ENCODE measurements at places on chromosomes 4 and X.

DNA sequence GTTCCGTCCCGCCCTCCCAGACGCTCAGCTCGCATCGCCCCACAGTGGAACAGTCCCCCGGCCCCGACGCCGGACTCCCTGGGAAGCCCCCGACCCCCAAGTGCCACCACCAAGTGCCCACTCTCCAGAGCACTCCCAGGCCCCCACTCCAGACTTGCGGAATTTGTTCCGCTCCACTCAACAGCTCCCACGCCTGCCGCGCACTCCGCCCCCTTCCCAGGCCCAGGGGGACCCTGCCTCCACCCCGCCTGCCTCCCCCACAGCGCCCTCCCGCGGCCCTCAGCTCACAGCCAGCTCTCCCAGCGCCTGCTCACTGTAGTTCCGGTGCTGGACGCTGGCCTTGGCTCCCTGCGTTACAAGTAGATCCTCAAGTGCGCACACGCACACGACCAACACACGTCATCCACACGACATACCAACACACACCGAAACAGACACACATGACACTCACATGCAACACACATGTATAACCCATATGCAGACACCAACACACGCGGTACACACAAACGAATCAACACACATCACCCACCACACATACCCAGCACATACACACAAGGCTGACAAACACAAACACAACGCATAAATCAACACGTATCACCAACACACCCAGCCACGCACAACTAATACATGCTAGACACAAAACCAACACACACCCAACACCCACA, 8.0 kb downstream of the MSX1 start:
- no peak for DNase-seq

- no peak for DNase-seq
These were observed 2.6 kb downstream of the FLNA start for GRCh38 chrX:154371789-154372300.

DNA sequence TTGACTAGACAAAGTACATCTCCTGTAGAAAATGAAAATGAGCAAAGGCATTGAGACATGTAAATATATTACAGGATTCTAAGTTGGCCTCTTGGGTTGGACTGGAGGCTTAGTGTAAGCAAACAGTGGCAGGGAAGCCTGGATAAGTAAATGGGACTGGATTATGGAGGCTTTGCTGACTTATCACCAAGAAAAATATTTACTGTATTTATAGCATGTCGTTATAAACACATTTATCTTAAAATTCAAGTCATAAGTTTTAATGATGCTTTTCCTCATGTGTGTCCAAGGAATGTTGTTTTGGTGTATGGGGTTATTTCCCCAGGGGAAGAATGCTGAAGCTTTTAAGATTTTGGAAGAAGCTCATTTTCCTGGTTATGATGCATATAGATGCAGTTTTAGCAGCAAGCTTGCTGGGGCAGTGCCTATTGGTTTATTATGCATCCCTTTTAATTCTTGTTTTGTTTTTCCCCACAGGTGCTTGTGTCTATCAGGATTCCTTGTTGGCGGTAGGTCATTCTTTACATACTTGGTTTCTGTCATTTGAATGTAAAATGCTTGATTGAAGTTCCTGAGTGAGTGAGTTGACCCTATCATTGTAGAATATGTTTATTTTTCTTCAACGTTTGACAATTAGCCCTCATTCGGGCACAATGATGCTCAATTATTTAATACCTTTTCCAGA, 8.5 kb downstream of the FRAS1 start:
- no peak for DNase-seq

GRCh38 chrX:66046612-66047235, 6.8 kb upstream of the VSIG4 start:
- no peak for DNase-seq

DNA sequence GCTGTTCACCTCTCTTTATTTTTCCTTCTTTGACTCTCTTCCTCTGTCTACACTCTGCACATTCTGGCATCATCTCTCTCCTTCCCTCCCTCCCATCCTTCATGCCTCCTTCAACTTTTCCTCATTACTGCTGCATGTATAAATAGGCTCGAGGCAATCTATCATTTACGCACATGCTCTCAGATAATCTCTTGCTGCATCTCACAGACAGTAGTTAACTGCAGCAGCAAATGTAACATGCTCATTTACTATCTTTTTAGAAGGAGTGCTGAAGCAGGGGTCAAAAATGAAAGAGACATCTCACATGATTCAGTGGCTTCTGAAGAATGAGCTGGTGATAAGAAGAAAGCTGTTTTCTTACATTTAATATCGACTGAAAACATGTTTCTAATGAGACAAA, 127.7 kb downstream of the RASL11B start:
- no peak for DNase-seq

DNA sequence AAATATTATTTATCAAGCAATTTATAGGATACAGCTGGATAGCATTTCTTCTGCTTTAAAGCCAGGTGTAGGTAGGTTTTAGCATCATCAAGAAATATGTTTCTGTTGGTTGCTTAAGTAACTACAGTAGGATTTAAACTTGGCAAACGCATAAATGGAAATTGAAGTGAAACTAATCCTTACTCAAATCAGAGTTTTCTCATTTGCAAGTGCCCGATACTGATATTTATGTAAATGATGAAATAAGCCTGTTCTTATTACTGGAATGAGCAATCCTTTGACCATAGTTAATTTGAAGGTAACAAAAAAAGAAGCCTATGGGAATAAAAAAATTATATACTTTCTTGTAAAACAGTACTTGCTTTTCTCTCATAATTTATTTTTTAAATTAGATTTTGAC, 23.2 kb upstream of the PIGA start:
- no peak for DNase-seq

DNA sequence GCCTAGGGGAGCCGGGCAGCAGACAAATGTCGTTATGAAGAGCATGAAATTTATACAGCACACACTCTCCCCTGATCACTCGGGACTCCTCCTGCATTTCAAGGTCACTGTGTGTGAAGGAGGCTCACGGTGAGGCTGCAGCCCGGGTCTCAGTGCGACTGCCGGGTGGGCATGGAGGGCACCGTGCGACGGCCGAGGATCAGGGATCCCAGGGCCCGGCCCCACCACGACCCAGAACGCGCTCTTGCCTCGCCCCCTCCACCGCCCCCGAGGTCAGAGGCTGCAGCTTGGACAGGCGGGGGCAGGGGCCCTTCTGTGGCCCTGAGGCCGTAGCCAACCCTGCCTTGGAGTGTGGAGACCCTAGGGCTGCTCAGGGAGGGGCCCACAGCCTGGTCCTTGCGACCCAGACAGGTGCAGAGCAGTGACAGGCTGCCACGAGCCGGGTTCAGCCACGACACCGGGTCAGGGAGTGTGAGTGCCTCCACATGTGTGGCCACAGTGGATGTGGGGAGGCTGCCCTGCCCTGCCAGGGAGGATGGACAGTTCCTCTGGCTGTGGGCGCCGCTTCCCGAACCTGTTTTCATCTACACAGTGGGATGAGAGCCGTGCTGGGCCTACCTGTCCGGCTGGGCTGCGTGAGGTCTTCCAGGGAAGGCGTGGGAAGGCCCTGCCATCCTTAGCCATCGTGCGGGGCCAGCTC, 89.3 kb upstream of the NKX1-1 start:
- no peak for DNase-seq

GRCh38 chr4:152677117-152677516, 2.7 kb downstream of the TMEM154 start:
- DNase-seq: no peak
